ENCODE measurements at places on chromosomes 16 and 17.

DNA sequence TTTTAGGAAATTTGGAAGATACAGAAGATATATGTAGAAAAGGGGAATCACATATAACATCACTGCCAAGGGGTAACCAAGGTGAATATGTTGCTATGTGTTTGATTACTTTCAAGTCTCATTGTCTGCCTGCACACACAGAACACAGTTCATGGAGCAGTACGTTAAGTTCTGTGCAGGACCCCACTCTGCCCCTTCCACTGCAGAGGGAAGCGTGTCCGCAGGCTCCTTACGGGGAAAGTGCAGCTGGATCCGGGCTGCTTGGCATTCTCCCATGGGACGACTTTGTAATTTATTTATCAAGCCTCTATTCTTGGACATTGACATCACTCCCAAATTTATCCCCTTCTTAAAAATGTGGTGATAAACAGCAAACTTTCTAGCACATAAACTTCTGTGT lies 226.8 kb downstream of the FOXL1 start:
- DNase-seq, result no peak

DNA sequence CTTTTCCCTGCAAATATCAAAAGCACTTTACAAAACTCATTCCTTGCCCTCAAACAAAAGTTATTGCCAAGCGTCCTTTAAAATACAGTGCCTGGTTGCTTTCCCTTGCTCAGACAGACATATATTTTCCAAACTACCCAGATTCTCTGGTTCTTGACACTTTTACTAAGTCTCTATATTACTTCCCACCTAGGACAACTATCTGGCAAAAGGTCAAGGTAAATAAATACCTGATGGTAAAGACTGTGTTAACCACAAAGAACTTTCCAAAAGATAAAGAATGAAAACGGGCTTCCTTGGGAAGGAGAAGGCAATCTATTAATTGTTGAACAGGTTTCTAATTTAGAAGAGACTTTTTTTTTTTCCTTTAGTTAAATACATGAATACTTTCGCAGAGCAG lies 1.9 kb downstream of the HS3ST3A1 start:
- no peak for DNase-seq

DNA sequence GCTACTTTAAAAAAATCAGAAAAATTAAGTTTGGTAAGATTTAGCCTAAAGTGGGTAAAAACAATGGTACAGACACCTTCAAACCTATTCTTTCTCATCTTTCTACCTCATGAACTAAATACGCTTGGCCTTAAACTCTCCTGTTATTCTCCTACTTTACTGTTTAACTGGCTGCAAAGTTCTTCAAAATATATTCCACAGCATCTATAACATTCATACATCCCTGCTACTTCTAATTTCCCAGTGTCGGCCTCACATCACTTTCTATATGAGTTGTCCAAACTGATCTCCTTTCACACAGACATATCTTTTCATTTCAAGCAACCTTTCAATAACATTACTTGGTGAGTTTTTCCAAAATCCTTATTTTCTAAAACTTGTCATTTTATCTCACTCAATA lies 64.0 kb downstream of the MED13 start:
- DNase-seq, result no peak

DNA sequence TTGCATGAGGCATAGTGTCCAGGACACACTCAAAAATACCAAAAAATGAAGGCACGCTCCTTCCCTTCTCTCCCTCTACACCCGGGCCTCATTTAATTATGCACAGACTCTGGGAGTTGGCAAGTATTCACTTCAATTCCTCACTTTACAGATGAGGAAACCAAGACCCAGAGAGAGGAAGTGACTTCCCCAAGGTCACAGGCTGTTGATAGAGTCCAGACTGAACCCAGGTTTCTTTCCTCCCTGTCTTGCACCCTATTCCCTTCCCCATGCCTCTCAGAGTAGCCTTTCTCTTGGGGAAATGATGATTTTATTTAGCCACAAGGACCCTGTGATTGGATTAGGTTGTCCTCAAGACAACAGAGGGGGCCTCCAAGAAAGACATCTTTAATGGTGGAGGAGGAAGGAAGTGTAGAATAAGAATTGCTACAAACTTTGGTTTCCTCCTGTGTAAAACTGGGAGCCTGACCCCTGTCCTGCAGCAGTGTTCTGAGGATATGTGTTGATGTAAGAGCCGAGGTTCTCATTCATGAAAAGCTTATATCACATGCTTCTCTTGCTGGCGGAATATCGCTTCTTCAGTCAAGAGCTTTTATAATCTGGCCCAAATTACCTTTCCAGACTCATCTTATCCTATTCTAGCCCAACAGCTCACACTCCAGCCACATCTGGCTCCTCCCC lies 48.8 kb upstream of the SIAH1 start:
- no peak for DNase-seq

- no peak for DNase-seq
Observed at GRCh38 chr17:59897090-59897489, 4.2 kb downstream of the RPS6KB1 start.

- no peak for DNase-seq
Observed at GRCh38 chr16:80081846-80082245, 458.9 kb upstream of the DYNLRB2 start.

DNA sequence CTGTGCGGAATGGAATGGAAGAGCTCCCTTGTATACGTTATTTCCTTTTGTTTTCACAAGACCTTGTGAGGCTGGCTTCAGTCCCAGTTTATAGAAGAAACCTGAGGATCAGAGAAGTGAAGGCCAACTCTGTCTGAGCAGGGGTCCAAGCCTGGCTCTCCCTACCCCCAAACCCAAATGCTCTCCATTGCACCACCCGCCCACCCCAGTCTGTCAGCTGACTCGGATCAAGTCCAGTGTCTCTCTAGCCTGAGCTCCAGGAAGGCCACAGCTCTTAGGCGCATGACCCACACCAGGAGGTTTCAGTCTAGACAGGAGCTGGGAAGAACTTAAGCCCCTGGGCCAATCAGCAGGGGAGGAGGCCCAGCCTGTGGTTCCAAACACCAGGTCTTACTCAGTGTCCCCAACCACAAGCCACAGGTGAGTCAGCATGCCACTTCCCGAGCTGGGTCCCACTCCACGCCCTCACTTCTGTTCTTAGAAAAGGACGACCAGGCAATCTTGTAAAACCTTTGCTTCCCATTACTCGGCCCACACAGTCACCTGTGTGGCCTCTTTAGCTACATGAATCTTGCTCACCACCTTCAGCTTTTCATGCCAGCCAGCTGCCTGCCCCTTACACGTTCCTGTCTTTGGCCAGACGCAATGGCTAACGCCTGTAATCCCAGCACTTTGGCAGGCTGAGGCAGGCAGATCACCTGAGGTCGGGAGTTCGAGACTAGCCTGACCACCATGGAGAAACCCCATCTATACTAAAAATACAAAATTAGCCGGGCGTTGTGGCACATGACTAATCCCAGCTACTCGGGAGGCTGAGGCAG lies 27.8 kb downstream of the TK2 start:
- peak; percentile 75 for DNase-seq

GRCh38 chr16:86388976-86389375 lies 121.4 kb upstream of the FOXF1 start:
- DNase-seq, result no peak
